Frontal cortex (tissue), 4 donors: ENCODE measurements at places on chromosomes 7 and 10.

GRCh38 chr10:7703140-7703539 is at the start of gene ITIH2:
Gene ITIH2, plus strand, starts transcription at chr10:7703316. Its CDS starts 119 bp downstream, at chr10:7703435.
- DNase-seq, result no peak

DNA sequence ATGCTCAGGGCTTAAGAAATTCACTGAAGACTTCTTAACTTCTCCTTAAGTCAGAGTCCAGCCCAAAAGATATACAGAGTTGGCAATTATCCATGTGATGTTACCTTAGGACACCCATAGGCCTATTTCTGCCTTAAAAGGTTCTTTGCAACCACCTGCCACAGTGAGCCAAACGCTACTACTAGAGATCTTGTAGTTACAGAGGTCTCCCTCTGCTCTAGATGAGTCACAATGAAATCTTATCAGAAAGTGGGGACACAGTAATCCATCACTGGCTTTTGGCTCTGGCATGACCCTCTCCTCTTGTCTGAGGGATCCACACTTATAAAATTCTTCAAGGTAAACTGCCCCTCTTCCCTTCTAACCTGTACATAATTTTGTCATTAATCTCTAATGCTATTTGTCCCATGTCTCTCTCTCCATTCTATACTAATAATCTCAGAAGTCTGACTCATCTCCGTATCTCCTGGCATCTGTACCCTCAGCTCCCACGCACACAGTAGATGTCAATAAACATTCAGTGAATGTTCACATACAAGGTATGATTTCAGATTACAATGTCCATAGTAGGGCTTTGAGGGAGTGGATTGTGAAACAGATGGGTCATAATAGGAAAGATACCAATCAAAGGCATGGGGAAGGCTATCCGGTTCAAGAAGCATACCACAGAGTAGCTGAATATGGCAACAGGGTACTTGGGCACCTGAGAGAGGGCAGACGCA is 112.1 kb downstream of the SGMS1 start:
- no peak for DNase-seq

- DNase-seq, result no peak
Measured at GRCh38 chr7:128190051-128190647, 50.9 kb upstream of the LEP start.

DNA sequence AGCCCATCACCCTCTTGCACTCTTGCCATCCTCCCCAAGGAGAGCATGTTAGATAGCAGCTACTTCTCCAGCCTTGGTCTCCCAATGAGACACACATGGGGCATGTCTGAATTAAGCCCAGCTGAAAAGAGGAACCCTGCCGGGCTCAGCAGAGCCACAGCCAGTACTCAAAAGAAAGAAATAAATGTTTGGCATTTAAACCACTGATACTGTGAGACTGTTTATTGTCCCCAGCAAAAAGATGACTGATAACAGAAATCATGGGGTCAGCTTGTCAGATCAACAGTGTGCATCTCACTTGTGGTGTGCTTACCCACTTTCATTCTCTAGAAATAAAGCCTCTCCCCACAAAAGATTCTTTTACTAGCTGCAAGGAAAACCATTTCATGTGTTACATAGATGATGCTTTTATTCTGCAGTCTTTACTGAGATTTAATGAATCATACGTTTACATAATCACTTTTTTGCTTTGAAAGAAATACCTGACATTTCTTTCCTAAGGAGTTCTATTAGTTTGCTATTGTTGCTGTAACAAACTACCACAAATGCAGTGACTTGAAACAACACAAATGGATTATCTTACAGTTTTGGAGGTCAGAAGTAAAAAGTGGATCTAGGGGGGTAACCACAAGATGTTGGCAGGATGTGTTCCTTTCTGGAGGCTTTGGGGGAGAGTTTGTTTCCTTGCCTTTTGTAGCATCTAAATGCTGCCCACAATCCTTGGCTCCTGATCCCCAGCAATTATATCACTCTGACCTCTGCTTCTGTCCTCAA is 20.9 kb downstream of the ANKRD7 start:
- DNase-seq, result no peak

- no peak for DNase-seq
Measured at GRCh38 chr7:36283711-36284130, 105.9 kb upstream of the ANLN start.

DNA sequence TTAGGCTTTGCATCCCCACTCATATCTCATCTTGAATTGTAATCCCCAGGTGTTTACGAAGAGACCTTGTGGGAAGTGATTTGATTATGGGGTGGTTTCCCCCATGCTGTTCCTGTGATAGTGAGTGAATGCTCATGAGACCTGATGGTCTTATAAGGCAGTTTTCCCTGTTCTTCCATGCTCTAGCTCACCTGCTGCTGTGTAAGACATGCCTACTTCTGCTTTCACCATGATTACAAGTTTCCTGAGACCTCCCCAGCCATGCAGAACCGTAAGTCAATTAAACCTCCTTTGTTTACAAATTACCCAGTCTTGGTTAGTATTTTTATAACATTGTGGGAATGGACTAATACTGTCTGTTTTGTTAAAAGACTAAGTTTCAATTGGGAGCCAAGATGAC is 35.3 kb upstream of the ZNF92 start:
- DNase-seq, result no peak

- no peak for DNase-seq
Measured at GRCh38 chr7:88647825-88648224, 111.7 kb upstream of the ZNF804B start.

GRCh38 chr7:99623702-99624447 is 7.1 kb downstream of the ZSCAN25 start:
- DNase-seq, result no peak

DNA sequence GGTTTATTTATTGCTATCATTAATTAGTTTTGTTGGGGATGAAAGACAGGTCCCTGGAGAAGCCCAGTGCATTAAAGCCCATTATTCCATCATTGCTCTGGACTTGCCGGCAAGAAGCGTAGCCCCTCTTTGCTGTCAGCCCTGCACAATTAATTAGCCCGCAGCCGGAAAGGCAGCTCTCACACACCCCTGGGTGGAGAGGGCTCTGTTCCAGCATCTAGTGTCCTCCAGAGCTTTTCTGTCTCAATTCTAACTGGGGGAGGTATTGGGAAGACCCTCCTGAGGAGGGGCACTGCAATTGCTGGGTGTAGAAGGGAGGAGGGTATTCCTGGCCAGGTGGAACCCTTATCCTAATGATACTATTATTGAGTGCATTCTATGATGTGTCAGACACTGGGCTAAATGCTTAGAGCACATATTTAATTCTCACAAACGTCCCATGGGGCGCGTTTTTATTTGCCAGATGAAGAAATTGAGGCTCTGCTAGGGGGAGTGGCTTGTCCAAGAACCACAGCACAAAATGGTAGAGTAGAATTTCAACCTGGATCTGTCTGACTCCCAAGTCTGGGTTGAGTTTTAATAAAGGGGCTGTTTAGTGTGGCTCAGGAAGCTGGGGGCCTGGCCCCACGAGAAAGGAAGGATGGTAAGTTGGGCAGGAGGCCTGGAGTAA is 148.1 kb upstream of the PCBD1 start:
- no peak for DNase-seq

GRCh38 chr10:74947781-74948401 is 121.5 kb downstream of the KAT6B start:
- no peak for DNase-seq

GRCh38 chr10:50211670-50212069 is 39.6 kb downstream of the ASAH2 start:
- DNase-seq, result no peak

GRCh38 chr10:1648648-1649047 is 88.7 kb downstream of the ADARB2 start:
- DNase-seq, result no peak
